Esophagus squamous epithelium (tissue), 5 donors: ENCODE measurements at places on chromosomes 6 and 20.

- DNase-seq: no peak
Observed at GRCh38 chr6:63307581-63308246, 12.1 kb downstream of the LGSN start.

DNA sequence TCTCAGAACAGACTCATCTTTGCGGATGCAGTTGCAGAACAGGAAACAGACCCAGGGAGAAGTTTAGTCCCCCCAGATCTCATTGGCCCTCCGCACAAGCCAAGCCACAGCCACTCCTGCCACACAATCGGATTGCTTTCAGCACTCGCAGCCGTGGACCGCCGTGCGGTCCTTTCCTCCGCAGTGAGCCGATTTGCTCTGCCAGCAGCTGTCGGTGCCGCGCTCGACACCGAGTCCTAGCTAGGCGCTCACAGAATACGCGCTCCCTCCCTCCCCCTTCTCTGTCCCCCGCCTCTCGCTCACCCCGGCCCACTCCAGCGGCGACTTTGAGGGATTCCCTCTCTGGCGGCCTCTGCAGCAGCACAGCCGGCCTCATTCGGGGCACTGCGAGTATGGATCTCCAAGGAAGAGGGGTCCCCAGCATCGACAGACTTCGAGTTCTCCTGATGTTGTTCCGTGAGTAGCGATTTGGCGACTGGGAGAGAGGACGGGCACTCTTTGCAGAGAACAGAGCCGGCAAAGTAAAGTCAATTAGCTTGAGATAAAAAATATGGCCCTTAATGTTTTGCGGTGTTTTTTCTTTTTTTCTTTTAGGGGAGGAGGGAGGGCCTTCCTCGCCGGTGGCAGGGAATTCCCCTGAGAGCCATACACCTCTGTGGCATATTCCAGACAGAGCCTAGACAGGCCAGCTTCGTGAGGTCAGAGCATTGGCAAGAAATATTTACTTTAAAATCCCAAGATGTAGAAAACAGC, at the start of gene LAMP5:
Gene LAMP5, plus strand, starts transcription at position 130 of the 753 bp plus-strand sequence. Its CDS starts 263 bp downstream, at position 393.
- DNase-seq: no peak

DNA sequence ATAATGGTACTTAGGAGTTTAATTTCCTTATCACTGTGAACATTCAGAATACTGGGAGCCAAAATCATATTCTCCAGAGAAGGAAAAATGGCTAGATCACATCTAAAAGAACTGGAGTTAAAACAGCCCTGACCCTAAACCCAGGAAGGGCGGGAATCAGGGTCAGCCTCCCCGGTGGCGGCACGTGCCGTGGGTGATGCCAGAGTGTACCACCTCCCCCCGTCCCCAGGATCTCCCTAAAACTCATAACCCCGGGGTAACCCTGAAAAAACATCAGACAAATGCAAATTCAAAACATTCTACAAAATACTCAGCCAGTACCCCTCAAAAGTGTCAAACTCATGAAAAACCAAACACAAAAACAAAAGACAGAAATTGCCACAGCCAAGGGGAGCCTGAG, 148.3 kb downstream of the DLL1 start:
- no peak for DNase-seq

- DNase-seq: no peak
Observed at GRCh38 chr6:157229713-157230112, 93.6 kb downstream of the TMEM242 start.

- no peak for DNase-seq
Observed at GRCh38 chr6:8149350-8149749, 47.0 kb upstream of the EEF1E1 start.
